Left cardiac atrium (tissue), 4 donors: ENCODE measurements at places on chromosomes 4 and X.

DNA sequence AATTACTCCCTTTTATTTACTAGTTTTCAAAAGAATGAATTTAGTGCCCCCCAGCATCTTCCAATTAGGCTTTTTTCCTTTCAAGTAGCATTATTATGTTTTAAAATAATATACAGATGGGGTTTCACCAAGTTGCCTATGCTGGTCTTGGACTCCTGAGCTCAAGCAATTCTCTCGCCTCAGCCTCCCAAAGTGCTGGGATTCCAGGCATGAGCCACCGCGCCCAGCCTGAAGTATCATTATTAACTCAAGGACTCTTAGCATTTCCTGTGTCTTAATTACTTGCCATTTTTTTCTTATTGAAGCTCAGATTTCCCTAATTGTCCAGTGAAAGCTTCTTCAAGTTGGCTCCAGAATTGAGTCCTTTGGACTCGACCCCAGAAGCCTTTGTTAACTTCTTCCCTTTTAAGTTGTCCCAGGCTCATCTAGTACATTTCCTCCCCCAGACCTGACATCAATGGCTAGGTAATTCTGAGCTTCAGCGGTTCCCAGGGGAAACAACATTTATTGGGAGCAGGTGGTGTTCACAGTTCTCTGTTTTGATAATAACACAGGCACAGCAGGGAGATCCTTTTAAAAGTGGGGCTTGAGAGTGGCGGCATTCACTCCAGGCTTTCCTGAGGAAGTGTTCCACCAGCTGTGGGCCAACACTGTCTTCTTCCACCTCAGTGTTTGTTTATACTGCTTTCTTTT lies 10.0 kb downstream of the SAT1 start:
- no peak for DNase-seq

DNA sequence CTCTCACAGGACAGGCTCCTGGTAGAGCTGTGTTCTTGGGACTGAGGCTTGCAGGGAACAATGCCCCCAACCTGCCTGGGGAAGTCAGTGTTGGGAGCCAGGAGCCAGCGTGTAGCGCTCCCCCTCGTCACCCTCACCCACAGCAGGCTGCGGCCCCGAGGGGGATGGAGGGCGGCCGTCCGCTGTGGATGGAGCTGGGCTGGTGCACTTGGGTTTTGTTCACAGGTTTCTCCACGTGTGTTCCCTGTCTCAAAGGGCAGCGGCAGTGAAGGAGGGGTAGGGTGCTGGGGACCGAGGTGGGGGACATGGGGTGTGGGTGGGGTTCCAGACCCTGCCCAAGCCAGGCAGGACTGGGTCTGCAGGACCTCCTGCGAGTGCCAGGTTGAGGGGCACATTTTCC lies 69.1 kb downstream of the RGS12 start:
- DNase-seq, result no peak

- no peak for DNase-seq
Measured at GRCh38 chr4:99323756-99324155, 2.6 kb upstream of the ADH1B start.

GRCh38 chrX:68332201-68332731 lies 101.0 kb downstream of the OPHN1 start:
- no peak for DNase-seq

- DNase-seq, result no peak
Measured at GRCh38 chr4:94595880-94596483, 144.2 kb downstream of the PDLIM5 start.

DNA sequence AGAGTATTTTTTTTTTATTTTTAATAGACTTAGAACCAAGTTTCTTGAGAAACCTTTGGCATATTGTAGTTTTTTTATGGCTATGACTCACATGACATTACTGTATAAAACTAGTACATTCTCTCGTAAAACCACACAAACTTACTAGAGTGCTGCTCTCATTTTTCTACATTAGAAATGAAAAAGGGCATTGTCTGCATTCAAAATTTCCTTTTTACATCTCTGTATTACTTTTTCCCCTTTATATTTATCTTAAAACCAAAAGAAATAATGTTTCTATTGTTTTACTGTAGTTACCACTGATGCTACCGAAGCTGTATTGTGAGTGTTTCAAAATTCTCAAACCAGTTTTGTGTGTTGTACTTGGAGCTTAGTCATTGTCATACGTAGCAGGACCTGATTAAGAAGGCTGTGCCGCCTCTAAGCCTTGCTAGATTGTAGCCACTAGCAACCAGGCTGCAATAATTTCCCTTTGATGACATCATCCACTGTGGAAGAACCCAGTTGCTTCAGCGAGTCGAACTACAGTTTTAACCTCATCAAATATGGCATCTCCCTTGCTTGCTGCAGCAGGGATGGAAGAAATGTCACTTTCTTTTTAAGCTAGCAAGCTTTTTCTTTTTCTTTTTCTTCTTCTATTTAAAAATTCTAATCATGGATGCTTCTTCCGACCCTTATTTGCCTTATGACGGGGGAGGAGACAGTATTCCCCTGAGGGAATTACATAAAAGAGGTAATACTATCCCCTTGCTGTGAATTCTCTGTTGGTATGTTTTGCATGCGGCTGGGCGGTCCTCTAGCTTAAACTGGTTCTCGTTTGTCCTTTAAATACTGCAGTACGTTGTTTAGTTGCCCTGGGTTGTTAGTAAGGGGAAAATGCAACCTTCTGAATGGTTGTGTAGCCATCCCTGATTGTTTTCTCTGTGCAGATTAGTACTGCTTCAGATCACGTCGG lies 39.6 kb downstream of the CLCN3 start:
- peak; percentile 78 for DNase-seq

DNA sequence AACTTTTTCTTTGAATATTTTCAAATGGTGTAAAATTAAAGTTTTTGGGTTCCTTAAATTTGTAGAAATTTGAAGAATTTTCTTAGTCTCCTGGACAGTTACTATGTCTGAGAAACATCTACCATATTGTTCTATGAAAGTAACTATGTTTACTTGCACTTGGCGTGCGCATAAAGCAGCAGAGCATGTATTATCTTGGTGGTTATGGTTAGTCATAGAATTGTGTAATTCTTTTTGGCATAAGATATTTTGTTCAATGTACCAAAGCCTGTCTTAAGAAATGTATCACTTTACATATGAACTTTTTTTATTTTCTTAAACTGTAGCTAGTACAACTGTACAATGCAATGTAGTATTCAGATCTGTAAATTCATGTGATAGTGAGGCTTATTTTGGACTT lies 49.2 kb downstream of the CDS1 start:
- no peak for DNase-seq

DNA sequence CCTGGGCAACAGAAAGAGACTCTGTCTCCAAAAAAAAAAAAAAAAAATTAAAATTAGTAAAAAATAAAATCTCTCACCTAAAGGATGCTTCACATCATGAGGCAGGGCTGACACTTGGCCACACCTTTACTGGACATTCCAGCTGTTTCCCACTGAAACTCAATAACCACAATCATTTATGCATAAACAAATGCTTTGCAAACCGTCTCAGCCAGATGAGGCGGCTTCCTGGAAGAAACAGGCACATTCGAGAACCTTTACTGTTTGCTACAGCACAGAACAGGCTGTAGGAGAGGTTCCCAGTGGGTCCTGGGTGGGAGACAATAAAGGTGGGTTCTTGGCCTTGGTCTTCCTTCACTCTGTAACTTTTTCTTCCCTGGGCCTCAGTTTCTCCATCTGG lies 10.9 kb upstream of the TBC1D14 start:
- DNase-seq, result no peak

DNA sequence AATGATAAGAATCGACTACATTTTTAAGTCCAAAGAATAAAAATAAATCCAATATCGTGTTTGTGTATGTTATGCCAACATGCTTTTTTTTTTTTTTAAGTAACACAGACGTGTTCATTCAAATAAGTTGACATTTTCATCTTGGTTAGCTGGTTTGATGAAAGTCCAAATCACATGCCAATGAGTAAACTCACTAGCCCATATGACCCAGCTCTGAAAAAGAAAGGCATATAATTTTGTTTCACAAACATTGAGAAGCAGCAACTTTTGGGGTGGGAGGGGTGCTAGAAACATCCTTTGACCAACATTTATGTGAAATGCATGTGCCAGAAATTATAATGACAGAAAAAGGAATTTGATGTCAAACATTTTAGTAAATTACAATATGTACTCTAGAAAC lies 61.6 kb upstream of the SPP1 start:
- no peak for DNase-seq

GRCh38 chr4:151952137-151952536 lies 191.3 kb upstream of the GATB start:
- DNase-seq, result no peak

DNA sequence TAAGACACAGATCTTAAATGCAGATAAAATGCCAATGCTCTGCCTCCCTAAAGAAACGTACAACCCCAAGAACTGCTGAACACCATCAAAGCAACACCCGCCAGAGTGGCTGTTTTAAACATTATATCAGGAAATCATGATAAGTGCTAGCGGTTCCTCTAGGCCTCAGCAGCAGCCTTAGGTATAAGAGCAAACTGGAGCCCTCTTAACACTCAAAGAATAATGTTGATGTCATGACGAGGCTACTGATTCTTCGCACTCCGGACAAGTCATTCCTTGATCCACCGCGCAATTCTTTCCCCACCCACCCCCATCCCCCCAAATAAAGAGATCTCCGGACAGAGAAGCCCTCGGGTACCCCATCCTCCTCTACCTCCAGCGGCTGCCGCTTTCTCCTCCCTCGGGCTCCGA lies 507 bp downstream of the LIN54 start:
- no peak for DNase-seq

GRCh38 chr4:170088716-170089115 lies 1.0 kb downstream of the AADAT start:
- DNase-seq, result no peak

DNA sequence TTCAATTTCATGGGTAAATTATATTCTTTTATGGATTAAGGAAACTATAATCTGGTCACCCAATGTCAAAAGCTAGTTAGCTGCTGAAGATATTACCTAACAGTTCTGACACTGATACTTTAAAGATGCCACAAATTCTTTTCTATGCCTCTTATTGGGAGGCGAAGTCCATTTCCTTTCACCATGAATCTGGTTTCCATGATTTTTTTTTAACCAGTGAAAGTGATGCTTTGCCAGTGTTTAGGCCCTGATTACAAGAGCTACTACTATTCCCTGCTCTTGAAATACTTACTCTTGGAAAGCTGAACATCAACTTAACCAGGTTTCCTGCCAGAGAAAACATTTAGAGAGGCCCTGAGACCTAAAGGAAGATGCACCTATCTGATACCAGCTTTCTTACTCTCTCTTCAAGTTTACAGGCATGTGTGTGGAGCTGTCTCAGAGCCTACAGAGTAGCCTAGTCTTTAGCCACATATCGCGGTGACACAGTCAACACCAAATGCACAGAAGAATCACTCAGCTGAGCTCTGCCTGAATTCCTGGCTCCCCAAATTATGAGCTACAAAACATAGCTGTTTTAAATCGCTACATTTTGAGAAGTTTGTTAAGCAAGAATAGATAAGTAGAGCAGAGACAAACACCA lies 1280.8 kb downstream of the PCDH7 start:
- no peak for DNase-seq

GRCh38 chr4:1169691-1170096 lies 2.7 kb downstream of the SPON2 start:
- DNase-seq, result no peak

DNA sequence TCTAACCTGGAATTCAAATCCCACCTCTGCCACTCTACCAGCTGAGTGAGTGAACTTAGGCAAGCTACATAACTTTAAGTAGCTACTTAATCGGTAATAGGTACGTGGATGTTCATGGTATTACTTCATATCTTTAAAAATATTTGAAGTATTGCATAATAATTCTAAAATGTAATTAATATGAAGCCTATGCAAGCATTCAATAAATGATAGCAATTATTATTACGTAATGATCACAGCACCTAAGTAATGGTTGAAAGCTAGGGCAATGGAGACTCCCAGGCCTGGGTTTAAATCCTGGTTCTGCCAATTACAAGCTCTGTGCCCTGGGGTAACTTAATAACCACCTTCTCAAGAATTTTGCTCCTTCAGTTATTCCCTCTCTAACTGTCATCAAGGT lies 26.7 kb downstream of the LHFPL1 start:
- DNase-seq, result no peak

DNA sequence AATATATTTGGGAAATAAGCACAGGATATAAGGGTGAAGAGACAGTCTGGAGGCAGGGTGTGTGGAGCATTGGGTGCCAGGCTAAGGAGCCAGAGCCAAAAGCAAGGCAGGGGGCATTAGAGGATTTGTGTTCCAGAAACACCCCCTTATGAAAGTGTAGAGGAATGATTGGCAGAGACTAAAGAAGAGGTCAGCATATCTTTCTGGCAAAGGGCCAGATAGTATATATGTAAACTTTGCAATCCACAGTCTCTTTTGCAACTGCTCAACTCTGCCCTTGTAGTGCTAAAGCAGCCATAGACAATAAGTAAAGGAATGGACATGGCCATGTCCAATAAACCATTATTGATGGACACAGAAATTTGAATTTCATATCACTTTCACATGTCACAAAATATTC lies 3.6 kb upstream of the SLC9A6 start:
- DNase-seq, result no peak

GRCh38 chr4:123380728-123381716 lies 15.6 kb upstream of the SPRY1 start:
- DNase-seq, result no peak

GRCh38 chr4:101035487-101035886 lies 311.8 kb downstream of the PPP3CA start:
- DNase-seq, result no peak
